ENCODE measurements at places on chromosomes 11 and 22. TPM values are rescaled to one million over a fixed set of nuclear protein-coding genes. Genes with fewer than 3 reads are reported as not detected.

Gene MYOD1
- not detected for total RNA-seq

DNA sequence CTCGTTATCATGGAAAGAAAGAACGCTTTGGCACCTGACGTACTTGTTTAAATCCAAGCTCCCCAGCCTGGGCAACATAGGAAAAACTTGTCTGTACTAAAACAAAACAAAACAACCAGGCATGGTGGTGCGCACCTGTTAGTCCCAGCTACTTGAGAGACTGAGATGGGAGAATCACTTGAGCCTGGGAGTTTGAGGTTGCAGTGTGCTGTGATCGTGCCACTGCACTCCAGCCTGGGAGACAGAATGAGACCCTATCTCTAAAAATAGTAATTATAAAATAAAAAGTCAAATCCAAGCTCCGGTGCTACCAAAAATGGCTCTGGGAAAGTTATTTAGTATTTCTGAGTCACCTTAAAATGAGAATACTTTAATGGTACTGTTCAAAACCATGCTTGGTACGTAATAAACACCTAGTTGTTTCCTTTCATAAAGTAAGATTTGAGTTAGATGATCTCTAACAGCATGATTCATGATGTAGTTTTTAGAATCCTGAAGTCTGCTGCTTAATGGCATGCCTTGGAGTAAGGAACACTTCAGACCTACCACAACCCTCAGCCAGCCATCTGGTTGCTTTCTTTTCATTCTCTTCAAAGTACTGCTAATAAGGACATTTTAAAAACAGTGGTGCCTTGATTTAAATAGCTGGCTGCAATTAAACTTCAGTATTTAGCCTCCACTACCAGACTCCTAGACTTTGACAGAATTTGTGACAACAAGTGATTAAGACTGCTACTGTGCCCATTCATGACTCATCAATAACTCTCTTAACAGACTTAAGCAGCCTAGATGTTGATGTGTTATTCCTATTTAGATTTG lies 8.4 kb downstream of the PPME1 start:
- DNase-seq: no peak

GRCh38 chr11:61437496-61437895 lies 7.6 kb downstream of the SDHAF2 start:
- DNase-seq: no peak

DNA sequence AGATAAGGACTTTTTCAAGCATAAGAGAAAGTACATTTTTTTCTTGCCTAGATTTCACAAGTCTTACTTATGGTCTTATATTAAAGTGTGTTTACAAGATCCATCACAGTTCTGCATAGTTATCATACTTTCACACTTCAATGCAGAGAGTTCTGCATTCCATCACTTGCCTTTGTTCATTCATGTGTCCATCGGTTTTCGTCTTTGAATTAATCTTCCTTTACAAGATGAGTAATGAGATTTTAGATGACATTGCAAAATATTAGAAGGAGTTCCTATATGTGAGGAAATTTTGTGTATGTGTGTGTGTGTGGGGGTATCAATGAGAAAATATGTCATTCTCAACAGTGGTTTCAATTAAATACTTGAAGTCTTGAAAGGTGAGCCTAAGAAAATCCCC lies 98.1 kb upstream of the GUCY1A2 start:
- DNase-seq: no peak

- no peak for DNase-seq
These were observed 113.8 kb downstream of the NELL1 start for GRCh38 chr11:20783220-20783619.

DNA sequence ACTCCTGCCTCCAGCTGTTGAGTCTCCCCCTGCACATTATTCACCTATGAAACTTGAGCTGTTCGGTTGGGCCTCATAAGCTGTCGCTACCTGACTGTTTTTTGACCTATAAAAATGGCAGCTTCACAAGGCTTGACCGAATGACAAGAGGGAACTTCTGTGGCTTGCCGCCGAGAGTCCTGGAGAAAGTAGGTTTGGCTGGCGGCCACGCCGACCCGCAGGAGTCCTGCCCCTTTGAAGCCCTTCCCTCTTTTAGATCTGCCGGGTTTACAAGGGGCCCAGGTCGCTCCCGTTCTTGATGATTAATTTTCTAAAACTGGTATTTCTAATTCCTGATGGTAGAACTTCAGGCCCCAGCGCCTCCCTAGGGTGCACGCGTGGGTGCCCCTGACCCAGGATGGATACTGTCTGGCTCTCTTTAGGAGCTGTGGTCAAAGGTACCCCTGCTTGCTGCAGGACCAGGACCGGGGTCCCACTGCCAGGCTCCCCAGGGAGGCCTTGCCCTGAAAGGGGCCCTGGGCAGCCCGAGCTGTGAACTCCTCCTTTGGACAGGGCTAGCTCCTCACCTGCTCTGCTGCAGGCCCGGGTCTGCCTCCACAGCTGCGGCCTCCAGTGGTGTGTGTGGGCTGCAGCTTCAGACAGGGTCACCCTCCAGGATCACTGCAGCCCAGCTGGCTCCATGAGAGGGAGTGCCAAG lies 171.8 kb downstream of the CTTN start:
- peak; percentile 64 for DNase-seq

GRCh38 chr11:46380340-46381047 lies 975 bp upstream of the MDK start:
- DNase-seq: peak; percentile 92

DNA sequence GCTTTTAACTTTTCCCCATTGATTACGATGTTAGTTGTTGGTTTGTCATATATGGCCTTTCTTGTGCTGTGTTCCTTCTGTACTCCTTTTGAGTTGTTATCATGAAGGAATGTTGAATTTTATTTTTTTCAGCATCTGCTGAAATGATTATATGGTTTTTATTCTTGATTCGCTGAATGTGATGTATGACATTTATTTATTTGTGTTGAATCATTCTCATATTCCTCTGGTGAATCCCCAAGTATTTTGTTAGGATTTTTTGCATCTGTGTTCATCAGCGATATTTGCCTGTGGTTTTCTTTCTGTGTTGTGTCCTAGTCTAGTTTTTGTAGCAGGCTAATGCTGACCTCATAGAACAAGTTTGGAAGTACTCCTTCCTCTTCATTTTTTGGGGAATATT lies 78.2 kb downstream of the GGT1 start:
- no peak for DNase-seq

- no peak for DNase-seq
These were observed 264.7 kb downstream of the TTC28 start for GRCh38 chr22:28414913-28415312.

GRCh38 chr11:66969584-66970225 lies 5.4 kb upstream of the C11orf86 start:
- no peak for DNase-seq

All from spleen (tissue), 13 donors.